ENCODE measurements at places on chromosomes 2 and 18. TPM values are rescaled to one million over a fixed set of nuclear protein-coding genes. Genes with fewer than 3 reads are reported as not detected.

MAP3K19 gene
- not detected for total RNA-seq

CTIF gene
- 1.1 TPM for total RNA-seq

HAT1 gene
- total RNA-seq = 20.3 TPM

DNA sequence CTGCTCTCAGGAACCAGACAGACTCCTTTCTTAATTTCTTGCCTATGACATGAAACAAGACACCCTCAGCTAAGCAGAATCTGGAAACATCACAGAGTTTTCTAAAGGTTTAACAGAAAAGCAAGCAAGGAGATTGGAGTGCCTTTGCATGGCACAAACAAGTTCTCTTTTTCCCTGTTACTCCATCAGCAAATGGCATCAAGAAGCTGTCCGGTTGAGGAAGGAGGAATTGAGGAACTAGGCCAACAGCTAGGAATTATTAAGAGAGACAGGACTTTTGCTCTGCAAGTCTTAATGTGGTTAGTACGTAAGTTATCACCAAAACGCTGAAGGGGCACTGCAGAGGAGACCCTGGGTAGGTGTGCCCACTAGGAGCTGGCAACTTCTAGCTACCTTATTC is 53.2 kb downstream of the NEB start:
- H3K4me3 ChIP-seq = no peak overlapping the region
- H3K36me3 ChIP-seq = no peaks in the 10 kb centered on the region
- H3K27me3 ChIP-seq = no peaks in the 10 kb centered on the region
- H3K4me1 ChIP-seq = no peaks in the 10 kb centered on the region

DNA sequence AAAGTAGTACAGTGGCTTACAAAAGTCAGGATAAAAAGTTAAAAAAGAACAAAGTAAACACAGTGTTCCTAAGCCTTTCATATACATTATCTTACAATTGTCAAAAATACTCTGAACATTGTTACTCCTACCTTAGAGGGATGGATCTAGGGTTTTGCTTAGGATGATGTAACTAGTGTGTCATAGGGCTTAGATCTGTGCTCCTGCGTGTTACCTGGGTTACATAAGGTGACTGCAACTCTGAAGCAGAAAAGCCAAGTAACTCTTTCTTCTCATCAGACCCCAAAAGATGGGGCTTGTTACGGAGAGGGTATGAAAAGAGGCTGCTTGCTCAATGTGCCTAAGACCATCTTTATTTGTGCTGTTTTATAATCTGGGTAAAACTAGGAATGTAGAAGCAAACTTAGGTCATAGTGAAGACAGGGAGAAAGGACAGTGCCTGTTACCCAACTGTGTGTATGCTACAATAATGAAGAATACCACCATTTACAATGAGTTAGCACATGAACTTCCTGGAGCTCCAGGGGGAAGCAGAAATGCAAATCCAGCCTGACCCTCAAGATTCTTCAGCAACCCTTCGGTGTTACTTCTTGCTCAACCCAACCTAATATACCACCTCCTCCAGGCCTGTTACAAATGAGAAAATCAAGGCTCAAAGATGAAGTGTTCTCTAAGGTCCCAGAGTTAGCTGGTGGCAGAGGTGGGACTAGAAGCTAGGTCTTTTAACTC is 42.0 kb upstream of the STK17B start:
- H3K27me3 ChIP-seq = no peaks in the 10 kb centered on the region
- DNase-seq = no peak
- no peaks in the 10 kb centered on the region for H3K36me3 ChIP-seq
- no peak overlapping the region for H3K4me3 ChIP-seq
- peak overlapping the region; percentile 6 for H3K27ac ChIP-seq

DNA sequence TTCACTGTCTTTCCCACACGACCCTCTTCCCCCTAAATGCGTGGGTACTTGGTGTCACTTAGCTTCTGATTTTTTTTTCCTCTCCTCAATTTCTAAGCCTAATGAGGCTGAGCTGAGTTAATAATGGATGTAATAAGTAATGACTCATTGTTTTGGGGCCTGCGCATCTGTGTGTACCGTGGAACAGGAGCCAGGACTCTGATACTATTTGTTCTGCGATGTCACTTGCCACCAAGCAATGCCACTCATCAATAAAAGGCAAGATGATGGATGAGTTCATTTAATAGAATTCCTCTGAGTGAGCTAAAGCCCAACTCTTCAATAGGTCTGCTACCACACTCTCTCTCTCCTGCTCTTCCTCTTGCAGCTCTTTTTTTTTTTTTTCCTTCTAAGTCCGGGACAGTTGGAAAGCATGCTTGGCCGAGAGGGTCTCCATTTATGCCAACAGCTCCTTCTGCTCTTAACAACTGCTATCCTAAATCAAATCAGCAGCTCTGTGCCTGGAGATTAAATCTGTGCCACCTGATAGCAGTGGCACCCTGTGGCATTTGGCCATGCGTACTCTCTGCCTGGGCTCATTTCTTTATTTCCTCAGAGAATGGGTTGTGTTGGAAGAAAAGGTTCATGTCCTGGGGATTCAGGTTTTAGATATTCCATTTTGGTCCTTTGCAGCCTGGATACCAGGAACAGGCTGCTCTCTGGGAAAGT is 1284.2 kb upstream of the PIK3C3 start:
- H3K36me3 ChIP-seq = no peaks in the 10 kb centered on the region
- H3K27ac ChIP-seq = no peak overlapping the region
- H3K27me3 ChIP-seq = no peaks in the 10 kb centered on the region
- DNase-seq = no peak
- H3K4me1 ChIP-seq = no peaks in the 10 kb centered on the region

- no peak overlapping the region for H3K4me3 ChIP-seq
- no peaks in the 10 kb centered on the region for H3K27me3 ChIP-seq
- no peaks in the 10 kb centered on the region for H3K36me3 ChIP-seq
- no peak for DNase-seq
Measured at GRCh38 chr18:48897531-48897930, 53.2 kb downstream of the SMAD7 start.

GRCh38 chr2:23814963-23815362 is 112.0 kb downstream of the ATAD2B start:
- no peaks in the 10 kb centered on the region for H3K4me1 ChIP-seq
- no peak overlapping the region for H3K27ac ChIP-seq
- no peak for DNase-seq
- peaks cover 18% of the 10 kb centered on the region for H3K36me3 ChIP-seq

DNA sequence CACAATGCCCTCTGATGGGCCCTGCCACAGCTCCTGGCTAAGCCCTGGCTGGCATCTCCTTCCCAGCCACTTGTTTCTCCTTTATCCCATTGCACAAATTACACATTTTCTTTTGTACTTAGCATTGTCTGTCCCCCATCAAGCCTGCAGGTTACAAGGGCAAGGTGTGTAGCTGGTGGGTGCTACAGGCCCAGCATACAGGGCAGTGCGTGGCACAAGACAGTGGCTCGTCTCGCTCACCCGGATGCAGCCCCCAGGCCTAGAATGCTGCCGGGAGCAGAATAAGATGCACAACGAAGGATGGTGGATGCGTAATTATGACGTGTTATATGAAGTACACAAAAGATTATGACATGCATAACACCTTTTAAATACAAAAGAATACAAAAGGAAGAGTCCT is 87.6 kb downstream of the EIPR1 start:
- H3K36me3 ChIP-seq = peaks cover 3% of the 10 kb centered on the region
- no peak overlapping the region for H3K27ac ChIP-seq
- no peak for DNase-seq
- no peaks in the 10 kb centered on the region for H3K4me1 ChIP-seq
- no peak overlapping the region for H3K4me3 ChIP-seq

DNA sequence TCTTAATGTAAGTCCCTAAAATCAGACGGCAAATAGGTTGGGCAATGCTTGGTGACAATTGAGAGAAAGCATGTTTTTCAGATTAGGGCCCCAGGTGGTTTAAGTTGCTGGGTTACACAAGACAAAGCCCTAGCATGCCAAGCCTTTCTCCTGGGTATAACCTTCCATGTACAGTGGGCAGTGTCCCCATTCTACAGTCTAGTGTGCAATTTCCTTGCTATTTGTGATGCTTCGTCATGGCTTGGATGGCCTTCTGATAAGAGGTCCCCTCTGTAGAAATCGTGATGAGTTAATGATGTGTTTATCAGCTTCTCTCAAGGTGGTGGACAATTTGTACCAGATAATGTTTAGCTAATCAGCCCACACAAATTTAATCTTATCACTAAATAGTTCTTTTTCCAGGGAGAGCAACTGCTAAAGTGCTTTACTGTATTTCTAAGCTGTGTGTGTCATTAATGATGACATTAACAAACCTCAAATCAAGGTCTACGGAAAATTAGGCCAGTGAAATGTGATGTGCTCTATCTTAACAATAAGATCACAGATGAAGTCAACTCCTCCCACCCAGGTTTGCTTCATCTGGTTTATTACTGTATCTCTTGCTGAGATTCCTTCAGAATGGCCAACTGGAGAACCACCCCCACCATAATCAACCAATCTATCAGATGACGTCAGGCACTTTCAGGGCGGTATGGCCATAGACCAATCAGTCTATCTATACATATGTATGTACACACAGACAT is 61.7 kb downstream of the PLB1 start:
- H3K4me1 ChIP-seq = no peaks in the 10 kb centered on the region
- no peaks in the 10 kb centered on the region for H3K27me3 ChIP-seq
- H3K36me3 ChIP-seq = no peaks in the 10 kb centered on the region
- no peak overlapping the region for H3K27ac ChIP-seq

DNA sequence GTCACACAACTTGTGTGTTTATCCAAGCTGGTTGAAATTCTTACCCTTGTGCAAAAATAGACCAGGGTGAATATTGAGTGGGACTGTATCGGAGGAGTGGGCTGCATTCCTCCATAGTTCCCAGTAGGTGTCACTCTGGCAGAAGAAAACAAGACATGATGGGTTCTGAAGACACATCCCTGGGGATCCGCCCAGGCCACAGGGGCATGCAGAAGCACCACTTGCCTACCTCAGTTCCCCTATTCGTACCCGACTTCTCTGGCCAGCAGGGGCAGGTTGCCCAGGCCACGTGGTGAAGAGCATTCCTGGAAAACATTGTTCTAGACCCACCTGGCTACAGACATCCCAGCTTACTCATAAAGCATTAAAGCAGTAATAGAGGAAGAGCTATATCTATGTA is 168.2 kb downstream of the FAM210A start:
- H3K36me3 ChIP-seq = no peaks in the 10 kb centered on the region
- H3K4me3 ChIP-seq = no peak overlapping the region
- H3K27me3 ChIP-seq = no peaks in the 10 kb centered on the region
- peak; percentile 33 for DNase-seq
- H3K4me1 ChIP-seq = peaks cover 11% of the 10 kb centered on the region
- no peak overlapping the region for H3K27ac ChIP-seq

DNA sequence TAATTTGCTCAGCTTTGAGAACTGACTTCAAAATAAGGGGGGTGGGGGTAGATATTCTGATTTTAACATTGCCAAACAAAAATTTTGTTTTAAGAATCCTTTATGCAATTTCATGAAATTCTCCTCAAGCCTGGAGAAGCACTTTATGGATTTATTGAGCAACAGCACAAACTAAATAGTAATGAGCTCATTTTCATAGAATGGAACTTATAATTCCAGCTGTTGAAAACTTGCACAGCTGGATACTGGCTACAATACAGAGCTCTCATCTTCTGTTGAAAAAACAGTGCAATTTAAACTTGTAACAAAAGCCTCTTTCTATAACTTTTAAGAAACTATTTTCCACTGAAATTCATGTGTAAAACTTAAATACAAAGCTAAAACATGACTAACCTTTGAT is 137.6 kb upstream of the FN1 start:
- H3K36me3 ChIP-seq = no peaks in the 10 kb centered on the region
- no peak for DNase-seq
- no peaks in the 10 kb centered on the region for H3K4me1 ChIP-seq
- no peaks in the 10 kb centered on the region for H3K27me3 ChIP-seq
- H3K4me3 ChIP-seq = no peak overlapping the region

GRCh38 chr2:104599787-104600510 is 254.0 kb upstream of the POU3F3 start:
- H3K4me1 ChIP-seq = no peaks in the 10 kb centered on the region
- no peaks in the 10 kb centered on the region for H3K36me3 ChIP-seq
- H3K27me3 ChIP-seq = no peaks in the 10 kb centered on the region
- no peak overlapping the region for H3K27ac ChIP-seq
- H3K4me3 ChIP-seq = no peak overlapping the region

- peaks cover 19% of the 10 kb centered on the region for H3K27me3 ChIP-seq
- H3K4me3 ChIP-seq = no peak overlapping the region
- no peaks in the 10 kb centered on the region for H3K36me3 ChIP-seq
- no peak for DNase-seq
- H3K4me1 ChIP-seq = peaks cover 6% of the 10 kb centered on the region
Measured at GRCh38 chr2:172927641-172928357, 147.8 kb upstream of the MAP3K20 start.

Data from CD4-positive, alpha-beta T cell (primary cell).